ENCODE measurements at places on chromosomes 12 and 14. TPM values are rescaled to one million over a fixed set of nuclear protein-coding genes. Genes with fewer than 3 reads are reported as not detected.

The C3AR1 gene
- 21.8 TPM for total RNA-seq

The GPR65 gene
- 2.7 TPM for total RNA-seq

The POU6F1 gene
- 40.7 TPM for total RNA-seq

The MMP17 gene
- total RNA-seq: 12.6 TPM

The CNTN1 gene
- total RNA-seq: 83.8 TPM

The LHX5 gene
- total RNA-seq: not detected

The OR4E2 gene
- total RNA-seq: not detected

The GMPR2 gene
- total RNA-seq: 52.0 TPM

GRCh38 chr12:97923546-97923945 is 460.9 kb downstream of the RMST start:
- no peak for DNase-seq

- DNase-seq: no peak
Observed at GRCh38 chr12:40946612-40947194, 241.4 kb upstream of the PDZRN4 start.

DNA sequence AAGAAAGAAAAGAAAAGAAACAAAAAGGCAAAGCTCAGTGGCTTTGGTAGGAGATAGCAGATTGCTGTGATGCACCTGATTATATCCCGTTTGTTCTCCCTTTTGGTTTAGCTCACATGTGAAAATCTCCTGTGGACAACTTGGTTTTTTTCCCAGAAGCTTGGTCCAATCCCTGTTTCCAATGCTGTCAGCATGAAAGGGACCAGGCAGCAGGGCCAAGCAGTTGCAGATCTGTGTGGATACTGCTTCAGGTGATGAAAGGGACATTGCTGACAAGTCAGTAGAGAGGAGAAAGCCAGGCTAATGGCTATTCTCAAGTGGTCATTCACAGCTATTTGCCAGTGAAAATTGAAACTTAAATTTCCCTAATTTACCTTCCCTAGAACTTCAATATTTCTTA is 18.8 kb upstream of the SLCO1A2 start:
- DNase-seq: no peak

GRCh38 chr12:53090554-53090953 is 6.9 kb upstream of the IGFBP6 start:
- no peak for DNase-seq

GRCh38 chr14:30064454-30064853 is 136.8 kb upstream of the PRKD1 start:
- no peak for DNase-seq

DNA sequence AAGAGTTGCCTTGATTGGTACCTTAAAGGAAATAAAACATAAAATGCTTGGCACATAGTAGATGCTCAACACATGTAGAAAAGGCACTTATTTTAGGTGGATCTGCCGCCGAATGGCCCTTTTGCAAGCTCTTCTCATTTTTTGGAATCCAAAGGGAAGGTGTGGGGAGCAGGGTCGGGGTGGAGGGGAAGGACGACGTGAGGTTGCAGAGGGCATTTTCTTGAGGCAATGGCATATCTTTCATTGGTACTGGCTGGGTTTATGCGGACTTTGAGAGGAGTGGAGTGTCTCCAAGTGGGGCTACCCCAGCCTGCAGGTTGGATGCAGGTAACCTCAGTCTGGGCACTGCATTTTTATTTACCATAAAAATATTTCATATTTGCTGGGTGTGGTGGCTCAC is 8.1 kb downstream of the RTL1 start:
- DNase-seq: no peak

DNA sequence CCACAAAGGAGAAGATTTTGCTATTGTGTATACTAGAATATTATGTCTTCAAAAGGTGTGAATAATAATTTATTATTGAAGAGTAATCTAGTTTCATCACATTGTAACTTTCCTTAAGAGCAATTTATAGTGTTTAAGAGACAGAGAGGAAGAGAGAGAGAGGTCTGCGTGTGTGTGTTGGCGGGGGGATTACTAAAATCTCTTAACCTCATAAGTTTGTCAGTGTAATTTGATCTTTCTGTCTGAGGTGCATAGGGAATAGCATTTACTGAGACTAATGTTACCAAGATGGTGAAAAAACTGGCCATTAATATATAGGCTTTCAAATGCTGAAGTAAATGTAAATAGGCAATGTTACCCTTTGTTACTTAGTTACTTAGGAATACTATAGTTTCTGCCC is 48.2 kb upstream of the BTG1 start:
- DNase-seq: no peak

DNA sequence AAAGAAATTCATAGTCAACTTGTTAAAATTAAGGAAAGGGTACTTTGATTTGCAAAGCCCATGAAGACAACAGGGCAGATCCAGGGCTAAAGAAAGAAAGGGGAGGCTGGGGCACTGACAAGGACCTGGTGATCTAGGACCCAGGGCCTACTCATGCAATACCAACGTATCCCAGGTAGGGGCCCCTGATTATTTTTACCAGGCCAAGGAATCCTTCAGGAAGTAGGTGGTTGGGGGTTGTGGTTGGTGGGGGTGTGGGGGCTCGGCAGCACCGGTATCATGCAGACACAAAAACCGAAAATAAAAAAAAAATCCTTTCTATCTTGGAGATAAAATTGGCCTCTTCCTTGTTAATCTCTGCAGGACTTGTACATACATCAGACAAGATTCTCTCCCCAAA is 47.5 kb downstream of the GSC start:
- no peak for DNase-seq

GRCh38 chr14:67766035-67766680 is 50.2 kb downstream of the ZFYVE26 start:
- DNase-seq: no peak

DNA sequence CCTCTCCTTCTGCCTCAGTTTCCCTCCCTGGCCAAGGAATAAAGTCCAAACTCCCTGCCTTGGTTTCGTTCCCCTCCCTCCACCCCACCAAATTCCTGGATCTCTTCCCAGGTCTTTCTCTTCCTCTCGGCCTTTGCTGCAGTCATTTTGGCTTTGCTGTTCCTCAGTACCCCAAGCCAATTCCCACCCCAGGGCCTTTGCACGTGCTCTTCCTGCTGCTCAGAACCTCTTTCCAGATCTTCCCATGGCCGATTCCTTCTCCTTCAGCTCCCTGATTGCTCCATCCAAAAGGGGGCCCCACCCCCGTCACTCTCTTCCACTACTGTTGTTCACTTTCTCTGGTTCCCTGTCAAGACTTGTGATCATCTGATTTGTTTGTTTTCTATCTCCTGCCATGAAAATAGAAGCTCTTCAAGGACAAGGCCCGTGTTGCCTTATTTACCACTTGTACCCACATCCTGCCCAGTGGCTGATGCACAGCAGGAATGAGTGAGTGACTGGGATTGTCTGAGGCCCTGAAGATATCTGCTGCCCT is 3.1 kb downstream of the HNF1A start:
- DNase-seq: no peak

DNA sequence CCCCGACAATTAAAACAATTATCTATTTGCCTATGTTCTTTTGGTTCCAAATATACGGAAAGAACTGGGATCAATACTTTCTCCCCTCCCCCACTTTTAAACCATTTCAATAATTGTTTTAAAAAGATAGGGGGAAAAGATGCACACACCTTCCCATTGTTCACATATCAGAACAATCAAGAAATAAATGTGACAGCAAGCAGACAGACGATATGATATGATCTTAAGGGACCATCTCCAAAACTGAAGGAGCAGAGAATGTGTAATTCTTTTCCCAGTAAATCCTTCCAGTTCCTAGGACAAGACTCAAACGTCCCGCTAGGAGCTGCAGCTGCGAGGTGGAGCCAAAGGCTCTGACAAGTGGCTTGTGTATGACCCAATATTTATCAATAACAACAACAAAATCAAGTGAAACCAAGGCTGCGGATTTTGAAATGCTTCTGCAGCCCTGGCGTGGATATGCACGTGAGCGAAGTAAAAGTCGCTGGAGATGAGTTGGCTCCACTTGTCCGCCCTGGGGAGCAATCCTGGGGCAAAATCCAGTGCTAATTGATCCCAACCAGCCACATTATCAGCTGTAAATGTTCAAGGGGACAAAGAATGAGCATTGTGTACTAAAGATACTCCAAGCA is 8.2 kb upstream of the FOXG1 start:
- no peak for DNase-seq

DNA sequence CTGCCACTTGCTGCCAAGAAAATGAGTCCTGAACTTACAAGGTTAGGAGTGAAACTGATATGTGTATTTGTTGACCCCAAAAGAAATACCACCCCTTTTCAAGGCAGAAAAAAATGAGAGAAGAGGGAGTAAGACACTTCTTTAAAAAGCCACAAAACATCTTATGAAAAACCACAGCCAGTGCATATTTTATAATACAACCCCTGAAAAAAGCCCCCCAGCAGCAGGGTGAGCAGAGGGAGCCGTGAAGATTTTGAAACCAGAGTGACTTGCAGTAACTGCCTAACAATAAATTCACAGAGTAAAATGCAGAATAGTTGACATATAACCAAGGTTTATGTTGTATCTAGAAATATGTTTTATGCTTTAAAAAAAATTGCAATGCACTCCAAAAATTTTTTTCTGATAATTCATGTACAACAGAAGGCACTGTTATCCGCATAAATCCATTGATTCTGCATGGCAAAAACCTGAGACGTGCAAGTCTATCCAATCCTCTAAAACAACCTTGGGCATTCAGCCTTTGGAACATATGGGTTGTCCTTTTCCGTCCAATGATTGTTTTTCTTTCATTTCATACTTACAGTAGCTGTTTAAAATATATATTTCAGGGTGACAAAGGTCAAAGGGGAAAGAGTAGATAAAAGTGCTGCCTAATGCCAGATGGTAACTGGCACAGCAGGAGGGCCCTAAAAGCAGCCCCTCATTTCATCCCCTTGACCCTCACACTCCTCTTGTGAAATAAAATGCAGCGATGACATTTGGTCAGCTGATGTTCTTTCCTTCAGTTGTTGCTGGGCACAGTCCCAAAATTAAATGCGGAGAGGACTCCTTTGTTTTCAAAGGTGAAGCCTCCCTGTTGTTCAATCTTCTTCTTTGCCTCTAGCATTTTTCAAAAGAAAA is 65.3 kb downstream of the IPO8 start:
- DNase-seq: no peak

DNA sequence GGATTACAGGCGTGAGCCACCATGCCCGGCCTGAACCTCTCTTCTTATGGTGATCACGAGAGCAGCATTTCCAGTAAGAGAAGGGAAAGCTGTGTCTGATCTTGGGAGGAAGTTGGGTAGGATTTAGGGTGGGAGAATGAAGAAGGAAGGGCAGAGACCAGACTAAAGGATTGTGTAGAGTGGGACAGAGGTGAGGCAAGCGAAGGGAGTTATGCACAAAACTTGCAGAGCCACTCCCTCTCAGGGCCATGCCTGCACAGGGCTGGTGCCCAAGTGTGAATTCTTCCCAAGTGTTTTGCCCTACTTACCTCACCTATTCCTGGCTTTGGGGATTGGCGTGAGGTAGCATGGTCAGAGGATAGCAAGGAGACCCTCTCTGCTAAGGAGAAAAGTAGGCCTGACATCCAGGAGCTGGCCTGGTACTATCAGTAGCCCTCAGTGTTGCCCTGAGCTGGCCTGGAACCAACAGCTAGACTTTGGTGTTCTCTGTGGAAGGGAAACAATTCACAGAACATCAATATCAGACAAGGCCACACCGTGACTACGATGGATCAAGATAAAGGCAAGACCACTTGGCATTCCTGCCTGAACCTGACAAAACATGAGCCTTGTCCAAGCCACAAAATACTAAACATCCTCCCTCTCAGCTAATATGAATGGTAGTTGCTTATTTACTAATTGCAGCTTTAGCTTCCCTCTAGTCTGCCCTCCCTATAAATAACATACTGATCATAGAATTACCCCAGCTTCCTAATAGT is 201.0 kb upstream of the AMIGO2 start:
- no peak for DNase-seq

- no peak for DNase-seq
Observed at GRCh38 chr12:82182601-82183190, 175.5 kb downstream of the CCDC59 start.

DNA sequence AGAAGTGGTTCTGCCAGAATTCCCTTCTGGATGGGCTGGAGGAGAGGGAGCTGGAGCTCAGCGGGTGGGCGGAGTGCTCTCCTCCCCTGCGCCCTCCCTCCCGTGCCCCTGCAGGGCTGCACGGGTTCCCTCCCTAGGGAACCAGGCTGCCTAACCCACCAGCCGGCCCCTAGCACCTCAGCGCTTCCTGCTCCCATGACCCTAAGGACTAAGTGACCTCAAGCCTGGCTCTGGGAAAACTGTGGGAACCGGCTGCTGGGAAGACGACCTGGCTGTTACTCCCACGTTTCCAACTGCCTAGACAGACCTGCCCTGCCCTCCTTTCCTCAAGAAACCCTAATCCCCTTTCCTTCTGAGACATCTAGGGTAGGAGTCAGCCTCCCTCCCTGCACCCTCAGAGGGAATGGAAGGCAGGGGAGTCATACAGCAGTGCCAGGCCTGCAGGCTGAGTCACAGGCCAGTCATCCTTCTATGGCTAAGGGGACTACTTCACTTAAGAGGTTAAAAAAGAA is 31.5 kb downstream of the SLC6A12 start:
- no peak for DNase-seq

DNA sequence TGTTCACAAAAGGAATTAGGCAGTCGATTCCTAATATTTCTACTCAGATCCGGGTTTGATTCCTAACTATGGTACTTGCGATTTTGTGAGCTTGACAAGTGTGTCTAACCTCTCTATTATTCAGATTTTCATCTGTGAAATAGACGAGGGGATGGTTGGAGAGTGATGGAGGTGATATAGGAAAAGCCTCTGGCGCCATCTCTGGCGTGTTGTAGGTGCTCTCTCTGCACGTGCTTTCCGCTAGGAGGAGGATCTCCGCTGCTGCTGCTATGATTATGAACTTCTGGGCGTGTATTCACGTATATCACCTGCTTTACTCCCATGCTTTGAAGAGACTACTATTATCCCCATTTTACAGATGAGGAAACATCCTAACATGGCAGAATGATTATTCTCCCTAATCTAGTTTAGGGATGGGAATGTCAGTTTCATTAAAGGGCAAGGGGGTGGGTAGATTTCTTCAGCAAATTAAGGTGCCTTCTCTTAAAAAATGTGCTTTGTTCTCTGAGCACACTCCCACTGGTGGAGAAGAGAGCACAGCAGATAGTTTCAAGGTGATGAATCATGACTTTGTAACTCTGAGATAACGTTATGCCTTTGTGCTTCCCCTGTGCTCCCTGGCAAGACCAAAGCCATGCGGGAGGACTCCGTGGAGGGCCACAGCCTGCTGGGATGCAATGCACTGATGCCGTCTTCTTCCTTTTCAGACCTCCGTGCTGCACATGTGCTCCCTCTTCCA is 97.1 kb downstream of the PRIMA1 start:
- DNase-seq: no peak

DNA sequence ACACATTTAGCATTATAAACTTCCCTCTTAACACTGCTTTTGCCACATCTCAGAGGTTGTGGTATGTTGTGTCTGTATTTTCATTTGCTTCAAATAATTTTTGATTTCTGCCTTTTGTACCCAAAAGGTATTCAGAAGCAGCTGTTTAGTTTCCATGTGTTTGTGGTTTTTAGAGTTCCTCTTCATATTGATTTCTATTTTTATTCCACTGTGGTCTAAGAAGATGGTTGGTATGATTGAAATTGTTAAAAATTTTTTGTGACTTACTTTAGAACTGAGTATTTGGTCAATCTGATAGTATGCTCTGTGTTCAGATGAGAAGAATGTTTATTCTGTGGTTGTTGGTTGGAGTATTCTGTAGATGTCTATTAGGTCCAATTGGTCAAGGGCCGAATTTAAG is 76.4 kb downstream of the IFNG-AS1 start:
- no peak for DNase-seq

- DNase-seq: no peak
Observed at GRCh38 chr12:78384541-78384940, 480.0 kb upstream of the SYT1 start.

- no peak for DNase-seq
Observed at GRCh38 chr12:27048822-27049752, 26.7 kb downstream of the MED21 start.

Data from sciatic nerve (tissue), 2 donors.